ENCODE measurements at places on chromosomes 12 and 14.

DNA sequence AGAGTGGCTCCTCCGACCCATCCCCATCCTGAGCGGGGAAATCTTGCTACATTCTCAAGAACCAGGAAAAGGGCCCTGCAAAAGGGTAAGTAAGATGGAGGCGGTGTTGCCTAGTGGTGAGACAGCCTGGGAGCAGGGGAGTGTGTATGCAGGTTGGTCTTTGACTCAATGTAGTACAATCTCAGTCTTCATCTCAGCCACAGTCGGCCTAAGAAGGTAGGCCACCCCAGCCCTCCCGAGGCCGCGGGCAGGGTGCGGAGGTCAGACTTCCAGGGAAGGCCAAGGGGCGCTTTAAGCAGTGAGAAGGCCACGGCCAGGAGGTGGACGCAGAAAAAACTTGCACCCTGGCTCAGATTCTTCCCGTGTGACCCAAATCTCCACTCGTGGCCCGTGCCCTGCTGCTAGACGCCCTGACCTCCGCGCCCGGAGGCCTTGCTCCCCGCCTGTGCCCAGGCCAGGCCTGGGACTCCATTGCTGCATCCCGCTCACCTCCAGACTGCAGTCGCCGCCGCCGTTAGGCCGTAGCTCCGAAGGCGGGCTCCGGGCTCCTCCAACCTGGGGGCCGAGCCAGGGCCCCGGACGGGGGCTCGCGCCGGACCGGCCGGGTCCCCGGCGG, 435 bp downstream of the FOXM1 start:
- DNase-seq = no peak

DNA sequence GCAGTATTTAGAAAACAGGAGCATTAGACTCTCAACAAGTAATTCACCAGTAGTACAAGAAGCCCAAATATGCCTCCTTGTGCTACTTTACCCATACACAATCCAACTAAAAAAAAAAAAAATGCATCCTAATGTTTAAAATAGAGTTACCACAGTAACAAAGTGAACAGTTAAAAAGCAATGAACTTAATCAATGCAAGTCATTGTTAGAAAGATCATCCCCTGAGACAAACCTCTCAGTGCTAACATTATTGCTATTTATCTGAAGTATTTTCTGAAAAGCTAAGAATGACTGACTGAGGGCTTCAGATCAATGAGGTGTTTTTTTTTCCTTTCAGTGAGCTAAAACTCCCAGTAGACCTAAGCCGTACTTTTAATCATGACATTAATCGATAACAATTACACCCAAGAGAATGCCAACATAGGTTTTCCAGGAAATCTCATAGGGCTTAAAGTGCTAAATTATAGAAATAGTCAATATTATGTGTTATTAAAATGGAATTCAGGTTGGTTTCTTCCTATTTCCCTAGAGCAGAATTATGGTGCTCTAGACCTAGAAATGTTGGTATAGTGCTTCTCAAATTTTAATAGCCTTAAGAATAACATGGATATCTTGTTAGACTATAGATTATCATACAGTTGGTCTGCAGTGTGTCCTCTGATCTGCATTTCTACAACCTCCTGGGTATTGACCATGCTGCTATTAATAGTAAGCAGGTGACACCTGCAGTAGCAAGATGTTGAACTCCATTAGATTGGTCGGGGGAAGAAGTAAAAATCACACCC, 123.0 kb downstream of the PRKD1 start:
- no peak for DNase-seq

- DNase-seq = no peak
Observed at GRCh38 chr12:119225454-119225853, 46.7 kb downstream of the HSPB8 start.

DNA sequence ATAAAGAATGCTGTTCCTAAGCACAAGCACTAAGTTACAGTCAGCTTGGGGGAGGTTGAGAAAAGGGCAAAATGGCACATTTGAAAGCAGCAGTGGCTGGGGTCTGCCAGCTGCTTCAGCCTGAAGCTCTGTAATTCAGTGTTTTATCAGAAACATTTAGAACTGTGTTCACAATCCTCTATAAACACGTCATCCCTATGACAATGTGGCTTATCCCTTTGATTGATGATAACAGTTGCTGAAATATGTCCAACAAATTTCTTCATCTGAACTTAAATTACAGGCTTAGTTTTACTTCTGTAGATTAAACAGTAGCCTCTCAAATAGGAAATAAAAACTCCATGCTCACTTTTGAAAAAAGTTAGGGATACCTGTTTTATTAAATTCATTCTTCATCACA, 108.8 kb downstream of the VEZT start:
- DNase-seq = no peak

- DNase-seq = no peak
Observed at GRCh38 chr12:122081083-122081696, 2.6 kb downstream of the MLXIP start.

DNA sequence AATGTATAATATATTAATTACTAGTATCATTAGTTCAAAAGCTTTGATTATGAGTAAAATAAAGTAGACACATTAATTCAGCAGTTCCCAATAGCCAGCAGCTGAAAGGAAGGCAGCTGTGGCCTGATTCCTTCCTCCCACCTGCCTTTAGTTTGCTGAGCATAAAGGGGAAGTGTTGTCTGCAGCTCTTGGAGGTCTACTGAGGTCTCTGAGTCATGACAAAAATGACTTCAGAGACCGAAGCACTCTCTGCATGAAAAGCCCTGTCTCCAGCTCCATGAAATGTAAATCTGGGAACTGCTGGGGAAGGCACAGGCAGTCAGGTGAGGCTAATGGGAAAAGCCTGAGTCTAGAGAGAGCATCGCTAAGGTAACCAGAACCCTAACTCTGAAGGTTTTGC, 165.4 kb downstream of the NRXN3 start:
- DNase-seq = no peak

DNA sequence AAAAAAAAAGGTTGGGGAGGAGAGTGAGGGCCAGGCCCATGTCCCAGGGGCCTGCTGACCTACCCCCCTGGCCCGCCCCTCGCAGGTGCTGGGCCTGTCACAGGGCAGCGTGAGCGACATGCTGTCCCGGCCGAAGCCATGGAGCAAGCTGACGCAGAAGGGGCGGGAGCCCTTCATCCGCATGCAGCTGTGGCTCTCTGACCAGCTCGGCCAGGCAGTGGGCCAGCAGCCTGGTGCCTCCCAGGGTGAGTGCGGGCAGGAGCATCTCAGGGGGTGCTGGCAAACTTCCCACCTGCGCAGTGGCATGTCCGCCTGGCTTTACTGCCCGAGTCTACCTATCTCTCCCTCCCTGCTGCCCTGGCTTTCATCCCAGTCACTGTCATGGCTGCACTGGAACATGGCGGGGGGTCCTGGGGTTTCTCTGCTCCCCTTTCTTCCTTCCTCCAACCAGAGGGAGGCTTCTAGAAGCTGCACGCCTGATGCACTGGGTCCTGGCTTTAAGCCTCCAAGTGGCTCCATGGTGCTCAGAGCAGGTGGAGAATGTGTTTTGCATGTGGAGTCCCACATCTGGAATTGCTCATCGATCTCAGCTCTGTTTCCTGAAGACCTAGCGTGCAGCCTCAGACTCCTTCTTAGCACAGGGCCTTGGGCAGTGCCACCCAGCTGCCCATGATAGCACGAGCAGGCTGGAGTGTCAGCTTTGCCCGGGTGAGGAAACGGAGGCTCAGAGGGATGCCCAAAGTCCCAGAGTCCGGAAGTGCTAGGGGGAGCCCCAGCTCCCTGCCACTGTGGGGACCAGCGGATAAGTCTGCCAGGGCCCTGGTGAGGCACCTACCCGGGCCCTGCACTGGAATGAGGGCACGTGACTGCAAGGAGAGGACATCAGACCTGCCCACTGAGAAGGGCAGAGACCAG, 46.3 kb downstream of the PHETA1 start:
- DNase-seq = no peak

- no peak for DNase-seq
Observed at GRCh38 chr14:104717646-104718045, 6.4 kb upstream of the ADSS1 start.

GRCh38 chr14:88181072-88181471, 142.0 kb downstream of the KCNK10 start:
- DNase-seq = no peak

DNA sequence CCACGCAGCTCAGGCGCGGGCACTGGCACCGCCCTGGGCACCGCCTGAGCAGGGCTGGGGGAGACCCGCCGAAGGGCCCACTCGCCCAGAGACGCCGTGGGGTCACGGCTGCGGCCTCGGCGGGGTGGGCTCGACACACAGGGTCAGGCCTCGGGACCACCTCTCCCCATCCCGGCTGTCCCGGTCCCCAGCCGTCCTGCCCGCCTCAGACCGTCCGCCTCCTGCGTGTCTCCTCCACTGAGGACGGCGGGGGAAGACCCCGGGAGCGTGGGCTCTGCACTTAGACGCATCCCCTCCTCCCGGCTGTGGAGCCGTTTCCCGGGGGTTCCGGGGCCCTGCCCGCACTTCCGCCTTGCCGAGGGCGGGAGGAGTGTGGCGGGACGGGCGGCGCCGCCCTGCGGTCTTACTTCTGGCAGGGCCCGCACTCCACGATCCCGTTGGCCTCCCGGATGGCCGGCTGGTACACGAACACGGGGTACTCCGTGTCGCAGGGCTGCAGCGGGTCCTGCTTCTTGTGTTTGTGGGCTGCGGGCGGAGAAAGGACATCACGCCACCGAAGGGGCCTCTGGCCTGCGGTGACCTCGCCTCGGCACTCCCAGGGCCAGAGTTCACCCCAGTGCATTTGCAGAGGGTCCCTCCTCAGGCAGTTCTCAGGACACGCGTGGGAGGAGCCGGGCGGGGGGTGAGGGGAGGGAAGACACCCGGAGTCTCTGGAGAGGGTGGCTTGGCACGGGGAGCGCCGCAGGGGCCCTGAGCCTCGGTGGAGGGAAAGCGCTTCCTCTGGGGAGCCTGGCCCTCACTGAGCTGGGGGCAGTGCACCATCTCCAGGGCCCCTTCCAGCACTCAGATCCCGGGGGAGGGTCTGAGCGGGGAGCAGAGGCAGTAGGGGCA, 23.1 kb upstream of the LRTM2 start:
- DNase-seq = no peak

DNA sequence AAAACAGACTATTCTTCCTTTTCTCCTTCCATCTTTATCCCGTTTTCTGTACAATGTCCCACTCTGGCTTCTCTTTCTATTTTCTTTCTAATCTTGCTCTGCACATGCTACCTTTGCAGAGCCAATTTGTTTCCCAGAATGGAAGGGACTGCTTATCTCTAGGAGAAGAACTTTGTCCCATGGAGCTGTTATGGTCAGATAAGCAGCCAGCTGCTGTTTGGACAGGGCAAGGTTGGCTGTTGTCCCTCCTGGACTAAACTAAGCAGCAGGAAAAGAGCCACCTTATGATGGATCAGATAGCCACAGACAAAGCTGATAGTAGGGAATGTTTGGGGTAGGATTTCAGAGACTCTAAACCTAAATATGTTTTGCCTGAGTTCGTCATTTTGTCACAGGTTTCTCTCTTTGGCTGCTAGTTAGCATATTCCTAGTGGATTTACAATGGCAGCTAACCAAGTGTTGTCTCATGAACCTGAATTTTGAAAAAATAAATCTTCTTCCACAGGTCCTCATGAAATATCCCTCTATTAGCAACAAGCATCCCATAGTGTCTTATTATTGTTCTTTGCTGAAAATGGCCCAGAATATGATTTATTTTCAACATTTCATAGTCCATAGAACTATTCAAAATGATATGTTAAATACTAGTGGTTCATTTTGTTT, 262.8 kb downstream of the SLC16A7 start:
- no peak for DNase-seq

GRCh38 chr12:54292931-54293241, 7.9 kb downstream of the NFE2 start:
- no peak for DNase-seq

- DNase-seq = no peak
Observed at GRCh38 chr14:83163016-83163415, 1629.4 kb upstream of the SEL1L start.

Data from NCI-H1417 treated with DMSO at 0.1 percent for 48 hours (cell line).